Caco-2 (cell line): ENCODE measurements at places on chromosomes 7 and 10. TPM values are rescaled to one million over a fixed set of nuclear protein-coding genes. Genes with fewer than 3 reads are reported as not detected.

GRCh38 chr10:62917475-62918238 is 101.5 kb upstream of the EGR2 start:
- H3K4me3 ChIP-seq: no peak overlapping the region
- H3K4me1 ChIP-seq: no peaks in the 10 kb centered on the region
- H3K36me3 ChIP-seq: no peaks in the 10 kb centered on the region
- H3K27me3 ChIP-seq: no peaks in the 10 kb centered on the region; the same call in 1 of the 2 replicates
- DNase-seq: no peak

DNA sequence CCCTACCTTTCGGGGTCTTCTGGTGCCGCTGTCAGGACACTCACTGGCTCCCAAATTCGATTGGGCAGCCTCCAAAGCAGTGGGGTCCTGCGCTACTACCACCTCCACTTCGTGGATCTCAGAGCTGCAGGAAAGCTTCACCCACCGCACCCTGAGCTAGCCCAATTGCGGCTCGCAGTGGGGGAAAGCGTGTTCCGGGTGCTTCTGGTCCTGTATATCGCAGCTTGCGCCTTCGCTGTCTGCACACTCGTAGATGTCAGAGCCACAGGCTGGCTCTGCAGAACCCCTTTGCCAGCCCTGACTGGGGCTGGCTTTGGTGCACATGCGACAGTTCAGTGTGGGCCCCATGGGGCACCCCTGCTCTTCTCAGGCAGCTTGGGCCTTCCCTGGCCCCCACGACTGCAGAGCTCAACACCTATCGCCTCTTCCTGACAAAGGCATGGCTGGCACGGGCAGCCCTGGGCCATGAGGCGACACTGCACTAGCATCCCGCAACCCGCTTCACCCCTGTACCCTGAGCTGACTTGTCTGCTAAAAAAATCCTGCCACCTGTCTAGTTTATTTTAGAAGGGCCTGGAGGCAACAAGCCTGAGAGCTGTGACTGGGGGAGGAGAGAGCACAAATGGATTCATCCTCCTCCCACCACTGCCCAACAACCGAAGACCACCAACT is 78.7 kb upstream of the ABI1 start:
- H3K36me3 ChIP-seq: no peaks in the 10 kb centered on the region
- H3K4me1 ChIP-seq: no peaks in the 10 kb centered on the region
- no peaks in the 10 kb centered on the region for H3K27me3 ChIP-seq
- no peak overlapping the region for H3K4me3 ChIP-seq

- H3K27ac ChIP-seq: no peak overlapping the region
- H3K4me3 ChIP-seq: no peak overlapping the region
- no peaks in the 10 kb centered on the region for H3K4me1 ChIP-seq
Observed at GRCh38 chr7:120280743-120281142, 7.8 kb downstream of the KCND2 start.

- H3K27me3 ChIP-seq: no peaks in the 10 kb centered on the region
- no peak for DNase-seq
- peaks cover 18% of the 10 kb centered on the region for H3K4me1 ChIP-seq
Observed at GRCh38 chr10:30192846-30193608, 133.6 kb upstream of the JCAD start.

- no peak for DNase-seq
- no peaks in the 10 kb centered on the region for H3K36me3 ChIP-seq
- no peak overlapping the region for H3K4me3 ChIP-seq
- H3K27me3 ChIP-seq: no peaks in the 10 kb centered on the region
- H3K4me1 ChIP-seq: no peaks in the 10 kb centered on the region
Observed at GRCh38 chr7:82194016-82194643, 249.4 kb downstream of the CACNA2D1 start.

DNA sequence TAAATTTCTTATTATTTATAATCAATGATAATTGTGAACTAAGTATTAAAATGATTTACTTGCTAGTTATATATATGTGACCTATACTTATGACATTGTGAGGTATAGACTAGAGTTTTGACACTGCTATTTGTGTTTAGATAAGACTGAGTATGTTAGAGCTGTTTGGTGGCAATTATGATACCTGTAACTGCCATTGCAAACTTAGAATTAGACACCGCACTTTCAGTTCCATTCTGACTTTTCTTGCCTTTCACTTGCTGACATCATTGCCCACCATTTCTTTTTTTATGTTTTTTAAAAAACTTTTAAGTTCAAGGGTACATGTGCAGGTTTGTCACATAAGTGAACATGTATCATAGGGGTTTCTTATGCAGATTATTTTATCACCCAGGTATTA is 214.5 kb downstream of the MBL2 start:
- no peaks in the 10 kb centered on the region for H3K36me3 ChIP-seq
- no peak overlapping the region for H3K4me3 ChIP-seq
- no peak for DNase-seq
- no peak overlapping the region for H3K27ac ChIP-seq
- H3K27me3 ChIP-seq: no peaks in the 10 kb centered on the region
- H3K4me1 ChIP-seq: no peaks in the 10 kb centered on the region

GRCh38 chr10:14022052-14022451 is 308.7 kb downstream of the FRMD4A start:
- H3K27me3 ChIP-seq: no peaks in the 10 kb centered on the region; the same call in 1 of the 2 replicates
- no peak overlapping the region for H3K27ac ChIP-seq
- no peak overlapping the region for H3K4me3 ChIP-seq

DNA sequence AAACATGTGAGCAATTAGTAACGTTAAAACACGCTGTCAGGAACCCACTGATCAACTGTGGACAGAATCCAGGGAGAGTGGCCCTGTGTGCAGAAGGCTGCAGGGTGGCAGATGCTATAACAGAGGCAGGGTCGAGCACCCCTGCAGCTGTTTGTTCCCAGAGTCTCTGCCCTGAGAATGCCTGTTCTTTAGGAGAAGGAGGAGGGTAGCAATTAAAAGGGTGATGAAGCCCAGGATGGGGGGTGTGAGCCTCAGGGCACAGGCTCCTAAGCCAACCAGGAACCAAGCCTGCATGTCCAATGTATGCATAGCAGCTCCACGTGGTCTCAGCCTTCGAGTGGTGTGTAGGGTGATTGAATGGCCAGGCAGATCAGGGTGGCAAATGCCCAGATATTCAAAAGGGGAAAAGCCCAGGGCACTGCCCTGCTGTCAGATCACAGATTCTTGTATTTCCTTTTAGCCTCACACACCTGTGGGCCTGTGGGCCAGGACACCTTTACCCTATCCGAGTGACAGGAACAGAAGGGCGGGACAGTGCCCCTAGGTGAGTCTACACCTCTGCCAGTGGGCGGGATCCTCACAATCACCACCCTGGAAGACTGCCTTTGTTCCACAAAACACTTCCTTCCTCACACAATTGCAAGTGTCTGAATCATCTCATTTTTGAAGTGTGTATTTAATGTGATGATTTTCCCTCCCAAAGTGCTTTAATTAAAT is 7.3 kb downstream of the WDFY4 start:
- no peaks in the 10 kb centered on the region for H3K4me1 ChIP-seq
- no peak for DNase-seq
- no peak overlapping the region for H3K27ac ChIP-seq
- H3K4me3 ChIP-seq: no peak overlapping the region
- H3K27me3 ChIP-seq: 0 out of 2 replicates have a peak, but pooled peaks cover 3% of the 10 kb centered on the region

DNA sequence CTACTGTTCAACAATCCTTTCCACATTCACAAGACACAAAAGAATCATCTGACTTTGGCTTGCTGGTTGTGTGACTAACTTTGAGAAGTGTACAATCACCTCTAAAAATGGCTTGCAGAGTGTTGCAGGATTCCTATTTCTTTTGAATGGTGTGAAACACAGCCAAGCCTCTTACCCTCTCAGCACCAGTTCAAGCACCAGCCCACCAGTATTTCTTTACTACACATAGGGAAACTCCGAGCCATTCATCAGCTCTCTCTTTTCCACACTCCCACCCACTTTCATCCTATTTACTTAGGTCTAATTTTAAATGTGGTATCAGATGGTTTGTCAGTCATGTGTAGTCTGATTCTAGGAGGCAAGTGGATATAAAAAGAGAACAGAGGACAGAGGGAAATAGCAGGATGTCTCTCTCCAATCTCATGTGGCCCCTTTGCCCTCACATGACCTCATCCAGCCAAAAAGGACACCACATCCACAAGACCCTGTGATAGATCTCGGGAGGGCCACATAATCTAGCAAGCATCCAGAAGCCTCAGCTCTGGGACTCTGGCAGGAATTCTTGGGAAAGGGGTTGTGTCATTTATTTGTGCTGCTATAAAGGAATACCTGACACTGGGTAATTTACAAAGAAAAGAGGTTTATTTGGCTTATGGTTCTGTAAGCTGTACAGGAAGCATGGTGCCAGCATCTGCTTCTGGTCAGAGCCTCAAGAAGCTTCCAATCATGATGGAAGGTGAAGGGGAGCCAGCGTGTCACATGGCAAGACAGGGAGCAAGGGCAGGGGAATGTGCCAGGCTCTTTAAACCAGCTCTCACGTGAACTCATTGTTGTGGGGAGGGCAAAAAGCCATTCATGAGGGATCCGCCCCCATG is 66.8 kb upstream of the NEBL start:
- H3K27me3 ChIP-seq: no peaks in the 10 kb centered on the region
- DNase-seq: no peak
- H3K36me3 ChIP-seq: no peaks in the 10 kb centered on the region
- no peaks in the 10 kb centered on the region for H3K4me1 ChIP-seq

GRCh38 chr10:7258948-7259523 is 151.8 kb downstream of the SFMBT2 start:
- no peaks in the 10 kb centered on the region for H3K36me3 ChIP-seq
- H3K27me3 ChIP-seq: no peaks in the 10 kb centered on the region
- H3K4me1 ChIP-seq: no peaks in the 10 kb centered on the region
- no peak overlapping the region for H3K27ac ChIP-seq
- DNase-seq: no peak

DNA sequence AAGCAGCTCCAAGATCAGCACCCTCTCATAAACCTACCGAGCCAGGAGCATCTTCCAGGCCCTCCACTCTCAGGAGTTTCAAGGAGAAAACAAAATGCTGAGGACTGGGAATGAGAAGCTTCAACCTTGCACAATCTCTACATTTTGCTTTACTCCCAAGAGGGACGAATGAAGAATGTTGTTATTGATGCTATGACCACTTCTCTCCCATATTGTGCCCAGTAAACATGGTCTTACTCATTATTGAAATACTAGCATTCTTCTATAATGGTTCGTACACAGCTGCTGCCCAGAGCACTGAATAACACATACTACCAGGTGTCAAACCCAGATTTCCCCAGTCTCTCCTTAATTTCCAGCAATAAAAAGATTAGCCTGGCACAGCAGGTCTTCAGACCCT is 63.4 kb upstream of the BET1 start:
- H3K27me3 ChIP-seq: no peaks in the 10 kb centered on the region; the same call in 1 of the 2 replicates
- H3K4me1 ChIP-seq: no peaks in the 10 kb centered on the region
- no peaks in the 10 kb centered on the region for H3K36me3 ChIP-seq
- no peak overlapping the region for H3K4me3 ChIP-seq

DNA sequence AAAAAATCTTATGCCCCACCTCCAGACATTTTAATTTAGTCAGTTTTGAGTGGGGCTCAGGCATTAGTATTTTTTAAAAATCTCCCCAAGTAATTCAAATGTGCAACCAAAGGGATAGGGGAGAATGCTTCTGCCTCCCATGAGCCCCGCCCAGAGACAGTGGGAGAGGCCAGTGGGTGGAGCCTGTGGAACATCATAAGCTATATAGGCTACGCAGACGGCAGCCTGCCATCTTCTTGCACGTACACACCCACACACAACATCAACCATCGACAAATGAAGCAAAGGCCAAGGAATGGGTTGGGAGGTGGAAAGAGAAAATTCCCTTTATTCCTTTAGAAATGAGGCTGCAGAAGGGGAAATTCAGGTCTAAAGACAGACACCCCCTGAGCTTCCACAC is 25.2 kb downstream of the CREB3L2 start:
- H3K4me3 ChIP-seq: no peak overlapping the region
- peaks cover 2% of the 10 kb centered on the region; the same call in 1 of the 2 replicates for H3K36me3 ChIP-seq
- peaks cover 46% of the 10 kb centered on the region for H3K4me1 ChIP-seq
- no peak for DNase-seq

DNA sequence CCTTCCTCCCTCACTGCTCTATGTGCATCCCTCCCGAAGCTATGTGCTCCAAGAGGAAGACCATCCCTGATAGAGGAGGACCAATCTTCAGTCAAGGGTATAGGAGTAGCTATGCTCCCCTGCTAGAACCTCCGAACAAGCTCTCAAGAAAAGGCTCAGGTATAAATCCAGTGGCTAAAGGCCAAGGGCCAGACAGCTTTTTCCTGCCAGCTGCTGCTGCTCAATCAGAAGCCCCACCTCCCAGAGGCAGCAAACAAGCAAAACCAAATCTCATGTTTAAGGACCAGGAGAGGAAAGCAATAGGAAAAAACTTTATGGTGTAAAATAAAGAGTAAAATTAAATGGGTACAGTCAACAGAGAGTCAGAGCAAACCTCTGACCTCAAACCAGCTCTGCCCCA is 187.2 kb downstream of the FGFR2 start:
- H3K27me3 ChIP-seq: no peaks in the 10 kb centered on the region
- no peak overlapping the region for H3K4me3 ChIP-seq
- no peak overlapping the region for H3K27ac ChIP-seq

- no peak for DNase-seq
- H3K27me3 ChIP-seq: no peaks in the 10 kb centered on the region
- H3K4me1 ChIP-seq: 0 out of 2 replicates have a peak, but pooled peaks cover 3% of the 10 kb centered on the region
- H3K27ac ChIP-seq: no peak overlapping the region
Observed at GRCh38 chr10:17950726-17951125, 992 bp upstream of the SLC39A12 start.

GRCh38 chr10:125002423-125003145 is 60.7 kb downstream of the ZRANB1 start:
- H3K27ac ChIP-seq: no peak overlapping the region
- no peaks in the 10 kb centered on the region for H3K4me1 ChIP-seq
- no peak overlapping the region for H3K4me3 ChIP-seq
- peaks cover 2% of the 10 kb centered on the region for H3K36me3 ChIP-seq

DNA sequence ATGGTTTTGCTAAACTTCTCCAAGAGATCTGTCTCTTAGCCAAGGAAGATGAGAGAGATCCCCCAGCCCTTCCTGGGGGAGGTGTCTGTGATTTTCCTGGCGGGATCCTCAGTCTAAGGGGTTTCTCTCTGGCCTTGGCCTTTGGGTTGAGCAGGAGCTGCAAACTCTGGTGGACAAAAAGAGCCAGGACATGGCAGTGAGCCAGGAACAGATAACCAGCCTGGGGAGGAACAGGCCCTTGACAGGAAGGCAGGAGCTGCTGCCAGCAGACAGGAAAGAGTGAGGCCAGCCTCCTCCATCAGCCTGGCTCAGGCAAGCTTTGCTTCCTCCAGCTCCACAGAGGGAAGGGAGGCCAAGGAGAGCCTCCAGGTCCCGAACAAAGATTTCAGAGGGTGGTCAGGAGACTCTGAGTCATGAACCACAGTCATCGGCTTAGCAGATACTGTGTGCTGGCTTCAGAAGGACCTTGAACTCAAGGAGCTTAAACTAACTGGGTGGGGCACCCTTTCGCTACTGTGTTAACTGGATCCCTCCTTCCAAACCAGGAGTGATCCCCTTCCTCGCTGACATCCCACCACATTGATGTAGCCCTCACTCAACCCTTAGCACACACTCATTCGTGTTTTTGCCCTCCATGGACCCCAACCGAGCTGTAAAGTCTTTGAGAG is 34.7 kb downstream of the DDIT4 start:
- H3K4me3 ChIP-seq: no peak overlapping the region
- H3K36me3 ChIP-seq: no peaks in the 10 kb centered on the region
- H3K27ac ChIP-seq: peak overlapping the region; percentile 48
- no peaks in the 10 kb centered on the region for H3K27me3 ChIP-seq
- H3K4me1 ChIP-seq: peaks cover 31% of the 10 kb centered on the region

HIBADH gene
- total RNA-seq: 33.7 and 37.3 TPM in 2 replicates

LRIT1 gene
- total RNA-seq: not detected in 2 replicates

ZC3HAV1 gene
- 30.8 and 30.9 TPM in 2 replicates for total RNA-seq
